NCI-H2029 (cell line): ENCODE measurements at places on chromosomes 16 and 17.

- peak; percentile 31 for DNase-seq
Measured at GRCh38 chr16:69709456-69710084, 16.8 kb downstream of the NQO1 start.

DNA sequence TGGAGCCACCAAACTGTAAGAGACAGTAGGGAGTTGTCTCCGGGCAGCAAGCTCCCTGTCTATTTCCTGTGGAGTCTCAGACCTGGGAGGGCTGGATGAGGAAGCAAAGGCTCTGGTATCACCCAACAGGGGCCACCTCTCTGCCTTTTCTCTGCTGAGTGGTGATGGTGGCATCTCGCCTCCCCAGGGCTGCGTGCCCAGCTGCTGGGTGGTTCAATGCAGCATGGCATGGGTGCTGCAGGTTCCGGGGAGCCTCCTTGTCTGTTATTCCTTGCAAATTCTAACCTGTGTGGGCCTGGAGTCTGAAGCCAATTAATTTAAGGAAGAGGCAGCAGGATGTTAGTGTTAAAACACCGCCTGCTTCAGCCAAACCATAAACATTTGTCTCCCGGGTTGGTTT lies 78.2 kb downstream of the CCDC182 start:
- no peak for DNase-seq

- no peak for DNase-seq
Measured at GRCh38 chr17:3810019-3810418, 9.0 kb upstream of the ITGAE start.

GRCh38 chr17:18377437-18378204 lies at the start of gene EVPLL:
EVPLL (plus strand) TSS chr17:18377778; CDS start chr17:18380938, 3,160 bp downstream.
- no peak for DNase-seq

DNA sequence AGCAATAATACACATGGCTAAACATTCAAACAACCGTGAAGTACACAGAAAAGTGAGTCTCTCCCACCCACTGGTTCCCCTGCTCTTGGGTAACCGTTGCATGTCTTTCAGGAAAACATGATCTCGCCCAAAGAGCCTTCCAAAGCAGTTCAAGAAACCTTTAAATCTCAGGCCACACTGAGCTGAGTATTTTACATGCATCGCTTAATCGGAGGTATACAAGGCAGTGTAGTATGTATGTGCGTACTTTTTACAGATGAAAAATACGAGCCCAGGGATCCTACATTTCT lies 741 bp upstream of the DEXI start:
- DNase-seq: no peak

DNA sequence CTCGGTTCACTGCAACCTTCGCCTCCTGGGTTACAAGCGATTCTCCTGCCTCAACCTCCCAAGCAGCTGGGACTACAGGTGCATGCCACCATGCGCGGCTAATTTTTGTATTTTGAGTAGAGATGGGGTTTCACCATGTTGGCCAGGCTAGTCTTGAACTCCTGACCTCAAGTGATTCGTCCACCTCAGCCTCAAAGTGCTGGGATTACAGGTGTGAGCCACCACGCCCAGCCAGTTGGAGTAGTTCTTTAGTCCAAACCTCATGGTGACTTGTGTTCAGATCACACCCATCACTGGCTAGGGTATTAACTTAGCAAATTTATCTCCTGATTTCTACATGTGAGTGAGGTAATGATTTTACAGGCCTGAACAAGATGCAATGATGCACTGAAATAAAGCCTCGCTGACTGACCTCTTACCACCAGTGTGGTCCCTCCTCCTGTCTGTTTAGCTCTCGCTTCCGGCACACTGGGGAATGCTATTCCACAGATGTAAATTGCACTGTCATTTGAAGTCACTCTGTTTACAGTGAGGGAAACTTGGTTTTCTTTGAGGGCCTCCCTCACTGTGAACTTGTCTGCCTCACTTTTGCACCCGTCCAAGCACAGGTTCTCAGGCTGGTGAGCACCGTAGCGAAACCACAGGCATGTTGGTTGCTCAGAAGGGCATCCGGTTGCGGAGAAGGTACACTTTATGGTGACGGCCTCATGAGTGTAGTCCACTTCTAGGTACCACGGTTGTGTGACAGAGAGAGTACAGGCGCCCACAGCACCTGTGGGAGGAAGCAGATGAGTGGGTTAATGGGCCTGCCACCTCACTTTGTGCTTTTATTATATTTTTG lies 5.5 kb downstream of the IGSF6 start:
- no peak for DNase-seq
